CMK (cell line): ENCODE measurements at places on chromosomes 16 and 17.

GRCh38 chr17:40356990-40357881 is 7.3 kb downstream of the GJD3 start:
- no peak for DNase-seq

DNA sequence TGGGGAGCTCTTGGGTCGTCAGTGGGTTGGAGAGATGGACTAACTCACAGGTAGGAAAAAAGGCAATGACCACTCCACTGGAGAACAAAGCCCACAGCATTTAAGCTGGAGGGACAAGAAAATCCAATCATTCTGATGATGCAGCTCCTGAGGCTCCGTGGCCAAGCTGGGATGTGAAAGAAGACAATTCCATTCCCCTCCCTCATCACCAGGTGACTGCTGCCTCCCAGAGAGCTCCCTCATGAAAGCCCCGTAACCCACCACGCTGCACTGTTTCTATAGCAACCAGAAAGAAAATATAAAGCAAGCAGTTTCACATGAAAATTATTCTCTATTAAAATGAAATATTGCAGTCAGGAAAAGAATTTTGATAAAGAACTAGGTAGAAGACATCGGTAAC is 15.2 kb downstream of the ANKRD11 start:
- no peak for DNase-seq

DNA sequence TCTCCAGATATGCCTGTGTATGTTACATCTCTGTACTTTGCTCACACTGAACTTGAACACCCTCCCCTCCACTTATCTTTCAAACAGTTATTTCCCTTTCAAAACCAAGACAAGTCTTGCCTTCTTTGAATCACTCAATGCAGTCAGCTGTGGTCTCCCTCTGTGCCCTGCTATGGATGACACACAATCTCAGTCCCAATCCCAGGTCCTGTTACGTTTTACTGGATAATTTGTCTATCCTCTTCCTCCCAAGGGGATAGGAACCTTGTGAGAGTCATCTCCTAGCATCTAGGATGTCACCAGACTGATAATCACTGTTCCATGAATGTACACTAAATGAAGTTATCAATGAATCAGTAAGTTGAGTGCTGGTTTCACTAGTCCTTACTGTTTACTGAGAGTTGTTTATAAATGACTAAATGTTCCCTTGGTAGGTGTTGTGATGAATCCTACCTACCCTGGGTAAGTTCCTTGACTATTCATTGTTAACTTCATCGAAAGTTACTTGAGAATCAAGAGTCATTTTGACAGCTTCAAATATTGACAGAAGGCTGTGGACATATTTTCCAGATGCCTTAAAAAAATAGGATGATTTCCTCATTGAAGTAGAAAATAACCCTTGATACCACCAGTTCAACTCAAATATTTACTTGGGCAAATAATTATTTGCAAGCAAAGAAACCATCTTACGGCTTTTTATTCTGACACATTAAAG is 244.9 kb downstream of the PRKCA start:
- no peak for DNase-seq

GRCh38 chr16:15857724-15858560 is 1.1 kb upstream of the MYH11 start:
- DNase-seq: no peak

DNA sequence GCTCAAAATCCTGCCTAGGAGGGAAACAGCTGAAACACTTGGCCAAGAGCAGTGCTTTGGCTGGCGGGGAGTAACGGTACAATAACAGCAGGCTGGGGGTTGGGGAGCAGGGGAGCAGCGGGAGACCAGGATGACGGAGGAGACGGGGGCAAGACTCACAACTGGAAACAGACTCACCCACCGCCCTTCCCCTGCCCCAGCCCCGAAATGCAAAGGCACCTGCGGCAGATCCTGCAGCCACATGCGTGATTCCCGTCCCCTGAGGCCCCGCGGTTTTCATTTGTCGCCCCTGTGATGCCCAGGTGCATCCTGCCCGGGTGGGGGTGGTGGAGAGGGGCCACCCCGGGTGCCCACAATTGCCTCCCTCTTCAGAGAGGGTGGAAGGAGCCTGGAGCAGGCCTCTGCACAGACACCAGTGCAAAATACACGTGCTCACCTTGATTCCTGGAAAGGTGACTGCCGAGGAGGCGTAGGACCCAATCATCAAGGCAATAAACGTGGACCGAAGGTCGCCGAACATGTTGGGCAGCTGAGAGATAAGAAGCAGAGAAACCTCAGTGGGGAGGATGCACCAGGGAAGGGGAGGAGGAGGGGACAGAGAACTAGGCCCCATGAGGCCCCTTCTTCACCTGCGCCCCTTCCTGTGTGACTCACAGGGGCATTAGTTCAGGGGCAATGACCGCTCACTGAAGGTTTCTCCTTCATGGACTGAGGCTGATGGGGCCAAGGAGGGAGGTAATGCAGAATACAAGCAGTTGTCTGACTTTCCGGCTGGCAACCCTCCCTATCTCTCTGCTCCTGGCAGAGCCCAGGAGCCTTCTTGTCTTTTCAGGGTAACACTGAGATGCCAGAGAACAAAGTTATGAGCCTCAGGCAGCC is 30.4 kb upstream of the PITPNA start:
- no peak for DNase-seq

DNA sequence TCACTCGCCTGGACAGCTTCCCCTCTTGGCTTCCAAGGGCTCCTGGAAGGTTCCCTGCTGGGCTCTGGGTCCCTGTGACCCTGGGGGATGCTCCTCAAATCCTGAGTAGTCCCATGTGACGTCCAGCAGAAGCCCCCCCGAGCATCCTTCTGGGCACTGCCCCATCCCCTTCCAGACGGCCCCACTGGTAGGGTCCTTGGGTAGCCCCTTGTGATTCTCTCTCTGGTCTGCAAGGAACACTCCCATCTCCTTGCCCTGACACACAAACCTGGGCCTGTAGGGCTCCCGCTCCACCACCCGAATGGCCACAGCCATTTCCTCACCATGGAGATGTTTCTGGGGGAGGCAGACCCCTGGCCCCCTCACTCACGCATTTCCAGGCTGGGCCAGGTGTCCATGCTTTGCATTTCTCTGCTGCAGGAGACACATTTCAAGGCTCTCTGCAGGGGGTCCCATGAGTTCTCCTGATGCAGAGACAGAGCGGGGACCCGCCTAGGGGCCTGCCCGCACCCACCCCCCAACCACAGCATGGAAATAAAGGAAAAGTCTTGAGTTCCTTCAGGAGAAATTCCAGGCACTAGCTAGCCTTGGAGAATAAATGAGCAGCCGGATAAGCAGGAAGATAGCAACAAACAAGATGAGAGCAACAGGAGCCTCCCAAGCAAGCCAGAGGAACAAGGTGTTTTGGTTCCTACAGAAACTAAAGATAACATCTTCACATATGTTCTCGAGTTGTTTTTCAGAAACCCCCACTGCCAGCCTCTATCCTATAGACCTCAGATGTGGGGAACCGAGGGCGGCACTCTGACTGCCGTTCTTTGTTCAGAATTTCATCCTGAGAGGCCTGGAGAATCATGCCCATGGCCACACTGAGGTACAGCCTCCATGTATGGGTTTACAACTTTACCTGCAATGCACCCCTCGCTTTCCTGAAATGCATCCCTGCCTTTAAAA is 128.8 kb downstream of the MGAT5B start:
- no peak for DNase-seq

DNA sequence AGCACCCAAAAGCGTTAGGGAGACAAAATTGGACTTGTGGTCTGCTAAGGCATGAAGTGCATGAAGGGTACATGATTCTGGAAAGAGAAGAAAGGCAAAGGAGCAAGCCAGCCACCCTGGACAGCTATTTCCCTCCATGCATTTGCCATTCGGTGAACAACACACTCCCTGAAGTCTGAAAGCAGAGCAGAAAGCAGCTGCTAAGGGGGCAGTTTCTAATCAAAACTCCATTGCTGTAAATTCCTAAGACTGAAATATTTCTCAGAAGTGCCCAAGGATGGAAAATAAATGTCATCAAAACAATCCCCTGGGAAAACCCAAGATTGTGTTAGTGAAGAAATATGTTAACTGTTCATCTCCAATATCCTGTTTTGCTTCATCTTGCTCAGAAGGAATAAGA is 44.3 kb downstream of the PMP22 start:
- DNase-seq: no peak

DNA sequence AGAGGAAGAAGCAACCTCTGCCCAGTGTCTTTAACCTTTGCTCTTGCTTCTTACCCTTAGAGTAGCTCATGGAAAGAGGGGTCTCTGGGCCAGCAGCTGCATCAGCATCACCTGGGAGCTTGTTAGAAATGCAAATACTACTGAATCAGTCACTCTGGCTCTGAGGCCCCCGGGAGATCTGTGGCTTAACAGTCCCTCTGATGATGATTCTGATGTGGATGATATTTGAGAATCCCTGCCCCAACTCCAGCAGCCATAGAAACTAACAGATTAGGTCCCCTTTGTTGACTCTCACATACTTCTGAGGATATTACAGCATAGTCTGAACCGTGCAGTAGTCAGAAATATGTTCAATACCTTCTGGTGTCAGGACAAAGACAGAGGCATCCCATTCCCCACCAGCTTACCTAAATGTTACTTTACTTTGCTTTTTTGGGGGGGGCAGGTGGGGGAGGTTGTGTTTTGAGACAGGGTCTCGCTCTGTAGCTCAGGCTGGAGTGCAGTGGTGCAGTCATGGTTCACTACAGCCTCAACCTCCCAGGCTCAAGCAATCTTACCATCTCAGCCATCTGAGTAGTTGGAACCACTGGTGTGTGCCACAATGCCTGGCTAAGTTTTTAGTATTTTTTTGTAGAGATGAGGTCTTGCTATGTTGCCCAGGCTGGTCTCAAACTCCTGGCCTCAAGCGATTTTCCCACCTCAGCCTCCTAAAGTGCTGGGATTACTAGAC is 220.1 kb downstream of the CCDC182 start:
- no peak for DNase-seq

DNA sequence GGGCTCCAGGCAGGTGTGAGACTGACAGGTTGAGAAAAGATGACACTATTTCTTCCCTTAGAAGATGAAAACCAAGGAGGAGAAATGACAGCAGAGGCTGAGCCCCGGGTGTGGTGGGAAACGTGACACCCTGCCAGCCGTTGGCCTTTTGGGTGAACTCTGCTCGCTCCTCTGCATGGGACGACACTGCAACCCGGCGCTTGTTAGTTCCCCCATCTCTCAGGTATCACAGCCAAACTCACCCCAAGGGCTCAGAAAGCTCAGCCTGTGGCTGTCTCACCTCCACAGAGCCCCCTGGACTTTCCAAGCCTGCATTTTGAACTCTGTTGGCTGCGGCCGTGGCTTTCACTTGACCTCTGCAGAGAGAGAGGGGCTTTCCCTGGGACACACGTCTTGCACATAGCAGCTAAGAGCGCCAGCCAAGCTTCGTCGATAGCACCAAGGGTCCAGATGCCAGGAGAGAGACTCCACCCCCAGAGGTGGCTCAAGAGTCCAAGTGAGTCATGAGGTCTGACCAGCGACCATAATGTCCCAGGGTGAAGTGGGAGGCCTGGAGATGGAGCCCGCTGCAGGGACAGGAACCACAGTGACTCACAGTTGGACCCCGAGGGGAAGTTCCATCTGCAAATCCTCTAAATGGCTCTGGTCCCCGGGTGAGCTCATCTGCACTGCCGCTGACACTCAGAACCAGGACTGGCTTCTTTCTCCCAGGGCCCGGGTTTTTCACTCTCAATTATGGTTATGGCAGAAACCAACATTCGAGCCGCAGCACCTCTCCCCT is 301.9 kb downstream of the SOX9 start:
- no peak for DNase-seq

DNA sequence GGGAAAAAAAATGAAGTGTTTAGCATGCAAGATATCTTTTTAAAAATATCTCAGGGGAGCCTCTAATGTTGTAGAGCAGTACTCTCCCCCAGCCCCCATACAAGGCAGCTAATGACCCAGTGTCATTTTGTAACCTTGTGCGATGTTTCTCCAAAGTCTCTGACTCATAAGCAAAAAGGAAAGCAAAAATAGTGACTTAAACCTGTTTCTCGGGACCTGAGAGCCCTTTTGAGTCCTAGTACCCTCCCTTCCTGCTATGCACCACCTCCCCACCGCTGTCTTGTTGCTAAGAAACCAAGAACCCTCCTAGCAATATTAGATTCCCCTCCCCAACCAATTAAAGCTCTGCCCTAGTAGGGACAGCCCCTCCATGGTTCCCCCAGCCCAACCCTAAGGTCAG is 2.8 kb downstream of the MYCBPAP start:
- no peak for DNase-seq

DNA sequence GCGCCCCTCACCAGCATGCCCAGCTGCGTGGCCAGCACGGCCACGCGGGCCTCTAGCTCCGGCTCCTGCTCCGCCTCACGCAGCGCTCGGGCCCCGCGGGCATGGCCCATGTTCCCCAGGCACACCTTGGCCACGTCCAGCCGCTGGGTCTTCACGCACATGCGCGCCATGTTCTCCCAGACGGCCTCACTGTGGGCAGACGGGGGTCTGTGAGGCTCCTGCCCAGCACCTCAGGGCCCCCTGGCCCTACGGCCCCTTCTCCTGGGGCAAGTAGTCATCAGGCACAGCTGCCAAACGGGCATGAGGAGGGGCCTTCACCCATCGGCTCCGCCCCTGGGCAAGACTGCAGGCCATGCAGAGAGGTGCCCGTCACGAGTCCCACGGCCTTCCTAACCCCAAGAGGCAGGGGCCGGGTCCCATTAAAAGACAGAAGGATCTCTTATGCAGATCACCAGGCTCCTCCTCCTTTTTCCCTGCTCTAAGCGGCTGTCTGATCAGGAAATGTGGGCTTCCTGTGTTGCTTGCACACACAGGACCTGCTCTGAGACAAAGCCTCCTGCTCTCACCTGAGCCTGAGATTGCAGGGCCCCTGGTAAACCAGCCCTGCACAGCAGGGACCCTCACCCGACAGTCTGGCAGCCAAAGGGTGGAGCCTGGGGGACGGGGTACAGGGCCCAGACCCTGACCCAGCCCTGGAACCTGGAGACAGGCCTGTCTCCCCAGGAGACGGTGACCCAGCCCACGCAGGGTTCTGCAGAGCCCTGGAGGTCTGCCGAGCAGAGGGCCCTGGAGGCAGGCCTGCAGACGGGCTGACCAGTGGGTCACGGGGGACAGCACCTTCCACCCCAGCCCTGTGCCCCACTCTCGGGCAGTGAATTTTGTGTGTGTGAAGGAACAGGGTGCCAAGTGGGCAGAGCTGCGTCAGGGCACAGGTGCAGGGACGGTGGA is 6.6 kb upstream of the TMEM204 start:
- no peak for DNase-seq

DNA sequence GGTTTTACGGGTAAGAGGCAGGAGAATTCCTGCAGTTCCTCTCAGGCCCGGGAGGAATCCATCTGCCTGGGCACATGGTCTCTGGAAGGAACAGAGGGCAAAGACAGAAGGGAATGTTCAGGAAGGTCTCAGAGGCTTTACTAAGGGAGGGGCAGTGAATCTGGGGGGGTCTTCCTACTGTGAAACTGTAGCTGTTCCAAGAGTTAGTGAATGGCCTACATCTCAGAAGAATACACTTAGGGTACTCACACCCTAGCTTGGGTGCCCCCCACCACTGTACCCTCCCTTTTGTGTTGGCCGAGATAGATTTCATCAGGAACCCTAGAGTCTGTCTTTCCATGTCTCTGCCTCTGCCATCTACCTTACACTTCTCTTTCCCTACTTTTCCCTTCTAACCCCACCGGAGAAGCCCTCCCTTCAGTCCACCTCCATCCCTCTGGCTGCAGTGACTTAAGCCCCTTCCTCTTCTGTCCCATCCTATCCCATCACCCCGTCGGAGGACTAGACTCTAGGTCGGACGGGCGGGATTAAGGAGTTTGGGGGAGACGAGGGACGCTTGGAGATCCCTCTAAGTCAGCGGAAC is 316 bp downstream of the DLG4 start:
- DNase-seq: no peak

GRCh38 chr17:66426397-66427033 is 124.1 kb downstream of the PRKCA start:
- no peak for DNase-seq
